Stimulated activated CD4-positive, alpha-beta T cell treated with anti-CD3 and anti-CD28 coated beads, TNF-alpha, amount 100 ng/mL, for 1 hour (primary cell): ENCODE measurements at places on chromosomes 16 and 17.

DNA sequence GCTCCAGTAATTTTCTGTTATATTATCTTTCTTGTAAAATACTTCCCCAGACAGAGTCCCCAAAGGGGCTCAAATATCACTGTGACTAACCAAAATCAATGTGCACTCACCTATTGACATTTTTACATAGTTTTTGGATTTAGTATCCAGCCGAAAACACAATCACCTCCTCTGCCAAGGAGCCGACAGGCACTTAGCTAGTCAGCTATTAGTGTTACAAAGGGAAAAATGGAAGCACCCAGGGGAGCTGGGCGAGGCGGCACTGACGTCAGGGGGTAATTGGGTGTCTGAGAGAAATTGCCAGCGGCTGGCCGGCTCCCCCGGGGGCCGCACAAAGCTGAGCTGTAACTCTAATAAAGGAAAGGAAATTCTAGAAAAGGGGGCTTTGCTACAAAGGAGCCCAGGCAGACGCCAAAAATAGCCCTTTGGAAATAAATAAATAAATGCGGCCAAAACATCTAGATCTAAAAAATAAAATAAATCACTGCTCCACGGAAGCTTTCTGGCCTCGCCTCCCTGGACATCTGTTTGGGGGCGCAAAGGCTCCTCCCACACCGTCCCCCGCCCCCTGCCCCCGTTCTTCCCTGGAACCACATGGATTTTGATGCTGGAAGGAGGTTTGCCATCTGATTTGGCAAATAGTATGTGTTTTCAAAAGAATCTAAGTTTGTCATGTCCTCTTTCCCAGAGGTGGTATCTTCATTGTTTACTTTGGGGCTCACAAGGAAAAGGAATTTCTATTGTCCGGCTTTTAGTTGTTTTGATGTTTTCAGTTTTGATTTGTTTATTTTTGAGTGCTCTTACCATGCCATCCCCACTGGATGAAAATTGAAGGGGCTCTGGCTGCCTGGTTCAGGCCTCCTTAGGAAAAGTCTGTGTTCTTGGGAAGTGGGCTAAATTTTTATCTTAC lies 156.7 kb downstream of the ZNF423 start:
- no peak for DNase-seq

DNA sequence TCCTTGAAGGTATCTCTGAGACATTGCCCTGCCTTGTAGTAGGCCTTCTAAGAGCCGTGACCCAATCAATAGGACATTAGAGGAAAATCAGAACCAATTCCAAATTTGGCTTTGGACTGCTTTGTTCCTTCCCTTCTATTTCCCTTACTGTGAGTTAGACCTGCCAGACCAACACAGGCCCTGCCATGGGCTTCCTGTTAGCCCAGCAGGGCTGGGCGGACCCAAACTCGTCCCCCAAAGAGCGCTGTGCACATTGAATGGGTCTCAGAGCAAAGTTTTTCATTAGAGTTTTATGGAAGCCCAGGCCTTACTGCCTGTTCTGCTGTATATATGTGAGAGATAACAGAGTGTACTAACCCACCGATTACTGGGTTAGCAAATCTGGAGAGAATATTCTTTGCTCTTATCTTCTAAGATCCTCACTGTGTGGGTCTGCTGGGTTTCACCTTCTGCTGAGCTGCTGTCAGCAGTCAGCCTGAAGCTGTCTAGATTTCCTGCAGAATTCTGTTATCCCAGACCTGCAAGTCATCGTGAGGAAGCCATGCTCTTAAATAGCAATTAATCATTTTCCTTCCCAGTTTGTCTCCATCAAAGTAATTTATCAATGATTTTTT lies 5.7 kb downstream of the ARHGAP44 start:
- no peak for DNase-seq

- no peak for DNase-seq
Measured at GRCh38 chr17:7714721-7715594, 2.6 kb upstream of the DNAH2 start.

DNA sequence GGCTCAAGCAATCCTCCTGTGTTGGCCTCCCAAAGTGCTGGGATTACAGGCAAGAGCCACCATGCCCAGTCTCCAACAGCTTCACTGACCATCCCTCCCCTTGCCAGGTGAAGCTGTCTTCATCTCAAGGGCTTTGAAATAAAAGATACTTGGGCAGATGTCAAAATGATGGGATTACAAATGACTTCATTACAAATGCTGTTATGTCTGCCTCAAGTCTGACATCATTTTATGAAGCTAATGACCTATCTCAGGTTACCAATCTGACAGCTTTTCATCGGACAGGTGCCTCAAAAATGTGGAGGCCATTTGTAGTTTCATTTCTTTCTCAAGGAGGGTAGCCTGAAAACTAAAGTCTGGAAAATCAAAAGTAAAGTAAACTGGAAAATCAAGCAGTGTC lies 323.7 kb upstream of the TBX2 start:
- DNase-seq = no peak

DNA sequence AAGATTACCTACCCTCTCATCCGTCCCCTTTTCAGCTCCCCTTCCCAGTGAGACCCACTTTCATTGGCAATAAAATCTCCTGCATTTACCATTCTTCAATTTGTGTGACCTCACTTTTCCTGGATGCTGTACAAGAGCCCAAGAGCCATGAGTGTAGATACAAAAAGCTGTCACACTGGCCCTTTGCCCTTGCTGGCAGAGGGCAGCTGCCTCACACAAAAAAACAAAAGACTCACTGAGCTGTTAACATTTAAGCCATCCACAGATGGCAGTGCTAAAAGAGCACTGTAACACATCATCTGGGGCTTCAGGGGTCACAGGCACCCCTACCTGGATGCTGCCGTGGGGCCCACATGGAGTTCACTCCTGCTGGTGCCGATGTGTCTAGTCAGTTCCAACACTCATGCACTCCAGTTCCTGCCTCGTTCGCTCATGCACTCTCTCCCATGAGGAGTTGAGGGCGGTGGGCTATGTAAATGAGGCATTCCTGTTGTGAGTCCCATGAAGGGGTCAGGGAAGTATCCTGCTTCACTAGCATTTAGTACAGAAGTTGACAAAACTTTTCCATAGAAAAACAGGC lies 123.1 kb downstream of the CA10 start:
- DNase-seq = no peak

DNA sequence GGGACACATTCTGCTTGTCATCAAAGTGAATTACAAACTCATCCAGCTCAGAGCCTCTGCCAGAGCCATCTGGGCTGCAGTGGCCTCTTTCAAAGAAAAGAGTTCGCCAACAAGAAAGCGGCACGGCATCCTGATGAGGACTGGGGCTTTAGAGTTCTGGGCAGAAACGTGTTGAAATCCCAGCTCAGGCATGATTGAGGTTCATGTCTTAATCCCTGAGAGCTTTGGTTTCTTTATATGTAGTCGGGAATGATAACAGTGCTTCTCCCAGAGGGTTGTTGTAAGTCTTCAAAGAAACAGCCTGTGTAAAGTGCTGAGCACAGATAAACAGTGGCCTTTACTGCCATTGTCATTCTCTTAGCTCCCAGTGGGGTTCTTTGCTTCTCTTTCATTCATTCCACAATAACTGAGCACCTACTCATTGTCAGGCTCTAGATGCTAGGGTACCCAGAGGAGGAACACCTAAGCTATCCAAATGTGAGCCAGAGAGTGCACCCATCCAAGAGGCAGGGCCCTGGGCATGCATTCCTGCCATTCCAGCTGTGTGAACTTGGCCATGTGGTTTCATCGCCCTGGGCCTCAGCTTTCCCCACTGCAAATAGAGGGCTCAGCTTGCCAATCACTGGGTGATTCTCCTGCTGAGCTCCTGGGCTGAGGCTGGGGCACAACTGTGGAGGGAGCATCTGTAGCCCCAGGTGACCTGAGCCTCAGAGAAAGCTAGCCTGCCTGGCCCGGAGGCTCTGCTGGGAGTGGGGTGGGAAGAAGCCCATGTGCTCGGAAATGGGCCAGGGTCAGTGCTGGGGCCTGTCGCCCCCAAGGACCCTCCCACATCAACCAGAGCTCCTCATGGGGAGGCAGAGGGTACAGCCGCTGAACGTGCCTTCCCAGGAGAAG lies 38.3 kb upstream of the CRHR1 start:
- DNase-seq = no peak

- no peak for DNase-seq
Measured at GRCh38 chr16:89708481-89708931, 7.0 kb upstream of the SPATA2L start.

DNA sequence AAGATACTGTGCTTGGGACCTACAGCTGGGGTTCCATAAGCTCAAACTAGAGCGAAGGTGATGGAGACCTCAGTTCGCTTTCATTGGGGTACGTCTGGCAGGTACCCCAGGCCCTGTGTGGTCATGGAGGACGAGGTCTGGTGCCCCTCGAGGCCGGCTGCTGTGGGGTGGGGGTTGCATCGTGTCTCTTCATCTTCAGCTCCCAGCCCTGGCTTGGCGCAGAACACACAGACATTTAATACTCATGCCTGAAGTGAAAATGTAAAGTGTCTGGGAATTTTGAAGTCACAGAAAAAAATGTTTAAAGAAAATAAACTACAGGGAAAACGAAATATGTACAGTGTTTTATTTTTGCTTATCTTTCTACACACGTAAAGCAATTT lies 80.5 kb downstream of the TBC1D16 start:
- DNase-seq = no peak

DNA sequence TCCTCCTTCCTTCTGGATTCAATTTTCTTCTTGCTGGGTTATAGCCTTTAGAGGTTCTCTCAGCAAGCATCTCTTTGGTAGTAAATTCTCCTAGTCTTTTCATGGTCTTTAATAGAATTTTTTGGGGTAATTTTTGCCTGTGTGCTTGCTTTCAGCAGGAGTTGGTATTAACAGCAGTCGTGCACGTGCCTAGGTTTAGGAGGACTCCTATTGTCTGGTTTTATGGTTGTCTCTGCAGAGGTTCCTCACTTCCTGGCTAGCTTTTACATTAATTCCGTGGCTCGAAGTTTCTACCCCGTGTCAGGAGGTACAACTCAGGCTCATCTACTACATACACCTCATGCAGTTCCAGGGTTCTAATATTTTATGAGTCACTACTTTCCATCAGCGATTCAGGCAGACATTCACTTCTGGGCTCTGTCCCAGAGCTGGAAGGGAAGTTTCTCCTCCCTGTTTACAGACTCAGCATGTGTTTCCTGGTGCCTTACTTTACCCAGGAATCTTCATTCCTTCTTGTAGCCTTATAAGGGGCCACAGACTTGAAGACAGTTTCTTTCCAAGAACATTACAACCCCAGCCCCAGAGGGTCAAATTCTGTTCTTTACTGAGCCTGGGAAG lies 643.6 kb downstream of the HS3ST4 start:
- no peak for DNase-seq

DNA sequence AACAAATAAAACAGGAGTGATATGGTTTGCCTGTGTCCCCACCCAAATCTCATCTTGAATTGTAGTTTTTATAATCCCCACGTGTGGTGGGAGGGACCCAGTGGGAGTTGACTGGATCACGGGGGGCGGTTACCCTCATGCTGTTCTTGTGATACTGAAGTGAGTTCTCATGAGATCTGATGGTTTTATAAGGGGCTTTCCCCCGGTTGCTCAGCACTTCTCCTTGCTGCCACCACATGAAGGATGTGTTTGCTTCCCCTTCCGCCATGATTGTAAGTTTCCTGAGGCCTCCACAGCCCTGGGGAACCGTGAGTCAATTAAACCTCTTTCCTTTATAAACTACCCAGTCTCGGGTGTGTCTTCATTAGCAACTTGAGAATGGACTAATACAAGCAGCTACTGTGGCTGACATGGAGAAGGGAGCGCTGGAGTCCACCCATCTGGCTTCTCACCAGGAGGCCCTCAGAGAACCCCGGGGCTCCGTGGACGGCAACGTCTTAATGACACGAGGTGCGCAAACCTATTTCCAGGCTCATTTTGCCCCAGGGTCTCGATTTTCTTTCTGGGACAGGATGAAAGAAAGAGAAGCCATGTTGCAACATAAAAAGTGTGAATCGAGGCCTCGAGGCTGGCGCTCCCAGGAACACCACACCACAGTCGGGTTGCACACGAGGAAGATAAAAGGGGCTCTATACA lies 129.5 kb downstream of the DYNLRB2 start:
- no peak for DNase-seq

- DNase-seq = no peak
Measured at GRCh38 chr17:50255766-50256635, 18.3 kb upstream of the TMEM92 start.

DNA sequence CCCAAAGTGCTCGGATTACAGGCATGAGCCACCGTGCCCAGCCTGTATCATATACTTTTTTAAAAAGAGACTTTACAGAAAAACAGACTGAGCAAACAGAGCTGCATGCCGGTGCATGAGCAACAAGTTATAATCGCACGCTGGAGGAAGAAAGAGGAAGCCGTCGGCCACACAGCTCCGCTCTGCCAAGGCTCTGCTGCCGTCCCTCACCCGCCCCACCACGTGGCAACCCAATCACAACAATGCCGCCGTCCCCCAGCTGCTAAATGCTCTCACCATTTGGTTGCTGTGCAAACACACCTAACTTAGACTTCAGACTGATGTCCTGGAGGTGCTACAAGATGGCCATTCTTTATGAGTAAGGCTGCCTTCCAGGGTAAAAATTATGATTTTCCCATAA lies 83.5 kb downstream of the ADCY9 start:
- no peak for DNase-seq

- no peak for DNase-seq
Measured at GRCh38 chr17:65092262-65092661, 35.7 kb upstream of the GNA13 start.

GRCh38 chr17:42560246-42560645 lies 1.7 kb upstream of the COASY start:
- no peak for DNase-seq

DNA sequence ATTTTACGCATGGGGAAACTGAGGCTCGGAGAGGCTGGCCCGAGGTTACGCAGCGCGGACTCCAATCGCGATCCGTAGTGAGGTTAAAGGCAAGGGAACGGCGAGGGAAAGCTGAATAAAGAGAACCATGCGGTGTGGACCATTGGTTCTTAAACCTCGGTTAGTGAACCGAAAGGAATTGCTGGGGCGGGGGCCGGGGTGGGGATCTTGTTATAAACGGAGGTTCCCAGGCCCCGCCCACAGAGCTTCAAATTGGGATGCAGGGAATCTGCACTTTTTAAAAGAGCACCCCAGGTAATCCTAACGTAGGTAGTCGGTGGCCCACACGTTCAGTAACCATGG lies 524 bp downstream of the IQCK start:
- DNase-seq = no peak

DNA sequence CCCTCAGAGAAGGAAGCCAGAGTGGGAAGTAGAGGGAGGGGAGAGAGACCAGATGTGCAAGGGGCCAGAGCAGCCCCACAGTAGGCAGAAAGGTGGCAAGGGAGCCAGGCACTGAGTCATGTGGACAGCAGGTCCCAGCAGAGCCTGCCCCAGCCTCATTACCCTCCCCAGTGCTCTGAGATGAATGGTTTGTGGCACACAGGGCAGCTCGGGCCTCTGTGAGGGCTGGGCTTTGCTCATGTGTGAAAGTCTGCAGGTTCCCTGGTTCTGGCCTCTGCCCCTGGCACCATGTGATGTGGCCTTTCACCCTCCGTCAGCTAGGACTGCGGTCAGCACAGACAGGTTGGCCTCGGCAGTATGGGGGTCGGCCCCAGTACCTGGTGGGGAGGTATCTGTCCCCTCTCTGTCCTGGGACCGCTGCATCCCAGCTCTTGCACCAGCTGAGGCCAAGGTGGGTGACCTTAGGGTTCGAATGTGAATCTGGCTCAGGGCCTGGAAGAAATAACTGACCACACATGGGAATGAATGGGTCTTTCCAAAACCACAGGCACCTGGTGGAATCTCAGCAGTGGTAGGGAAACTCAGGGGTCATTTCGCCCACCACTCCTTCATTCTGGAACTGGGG lies 8.9 kb downstream of the LRRC75A start:
- DNase-seq = no peak
